ENCODE measurements at places on chromosomes 5 and 9.

DNA sequence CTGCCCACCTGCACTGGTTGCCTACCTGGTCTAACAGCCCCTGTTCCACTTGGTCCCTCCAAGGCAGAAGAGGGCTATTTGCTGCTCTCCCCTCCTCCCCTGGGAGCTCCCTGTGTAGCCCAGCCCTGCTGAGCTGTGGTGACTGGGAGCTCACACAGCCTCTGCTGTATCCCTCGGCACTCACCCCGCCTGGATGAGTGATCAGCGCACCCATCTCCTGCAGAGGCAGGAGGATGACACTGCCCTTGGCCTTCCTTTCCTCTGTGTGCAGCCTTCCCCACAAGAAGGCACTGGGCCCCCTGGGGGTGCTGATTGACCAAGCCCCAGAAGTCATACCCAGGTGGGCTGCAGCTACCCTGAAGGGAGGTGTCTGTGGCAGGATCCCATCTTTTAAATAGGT is 134.2 kb downstream of the ADAMTS2 start:
- no peak for DNase-seq
- H3K36me3 ChIP-seq, result no peaks in the 10 kb centered on the region
- no peak overlapping the region for H3K27ac ChIP-seq
- no peak overlapping the region for H3K4me3 ChIP-seq
- H3K27me3 ChIP-seq, result no peaks in the 10 kb centered on the region

- peaks cover 20% of the 10 kb centered on the region for H3K4me1 ChIP-seq
- DNase-seq, result no peak
- no peak overlapping the region for H3K4me3 ChIP-seq
- peaks cover 31% of the 10 kb centered on the region for H3K27me3 ChIP-seq
- no peak overlapping the region for H3K27ac ChIP-seq
Observed at GRCh38 chr5:16784088-16784487, 152.0 kb downstream of the MYO10 start.

- H3K36me3 ChIP-seq, result peaks cover 21% of the 10 kb centered on the region
- no peak overlapping the region for H3K27ac ChIP-seq
- H3K27me3 ChIP-seq, result no peaks in the 10 kb centered on the region
- no peak overlapping the region for H3K4me3 ChIP-seq
- peaks cover 57% of the 10 kb centered on the region for H3K4me1 ChIP-seq
Observed at GRCh38 chr5:59007460-59008063, 424.7 kb downstream of the RAB3C start.

GRCh38 chr5:160438316-160439204 is 16.9 kb downstream of the PTTG1 start:
- DNase-seq, result peak; percentile 71
- H3K27me3 ChIP-seq, result no peaks in the 10 kb centered on the region
- peaks cover 34% of the 10 kb centered on the region for H3K4me1 ChIP-seq
- peak overlapping the region; percentile 80 for H3K4me3 ChIP-seq

GRCh38 chr5:159905496-159905895 is 10.8 kb upstream of the ADRA1B start:
- H3K4me3 ChIP-seq, result no peak overlapping the region
- H3K27ac ChIP-seq, result no peak overlapping the region
- no peaks in the 10 kb centered on the region for H3K36me3 ChIP-seq
- H3K27me3 ChIP-seq, result peaks cover 23% of the 10 kb centered on the region
- no peak for DNase-seq
- no peaks in the 10 kb centered on the region for H3K4me1 ChIP-seq

DNA sequence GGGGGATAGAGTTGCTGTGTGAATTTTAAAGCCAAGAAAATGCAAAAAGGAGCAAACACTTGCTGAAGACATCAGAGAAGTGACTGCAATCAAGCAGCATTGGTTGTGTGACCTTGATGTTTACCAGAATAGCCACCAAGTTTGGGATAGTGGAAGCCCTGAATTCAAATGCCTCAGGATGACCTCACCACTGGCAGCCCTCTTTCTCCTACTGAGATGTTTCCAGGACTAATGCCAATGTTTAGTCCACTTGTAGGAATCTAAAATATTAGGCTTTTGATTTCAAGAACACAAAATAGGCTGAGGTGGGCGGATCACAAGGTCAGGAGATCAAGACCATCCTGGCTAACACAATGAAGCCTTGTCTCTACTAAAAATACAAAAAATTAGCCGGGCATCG is 112.2 kb upstream of the NUDT12 start:
- no peak overlapping the region for H3K4me3 ChIP-seq
- H3K4me1 ChIP-seq, result no peaks in the 10 kb centered on the region
- H3K27me3 ChIP-seq, result no peaks in the 10 kb centered on the region

- H3K27me3 ChIP-seq, result peaks cover 2% of the 10 kb centered on the region
- H3K27ac ChIP-seq, result no peak overlapping the region
- DNase-seq, result peak; percentile 31
- H3K4me3 ChIP-seq, result no peak overlapping the region
Observed at GRCh38 chr9:125255781-125256391, 5.7 kb upstream of the GAPVD1 start.

DNA sequence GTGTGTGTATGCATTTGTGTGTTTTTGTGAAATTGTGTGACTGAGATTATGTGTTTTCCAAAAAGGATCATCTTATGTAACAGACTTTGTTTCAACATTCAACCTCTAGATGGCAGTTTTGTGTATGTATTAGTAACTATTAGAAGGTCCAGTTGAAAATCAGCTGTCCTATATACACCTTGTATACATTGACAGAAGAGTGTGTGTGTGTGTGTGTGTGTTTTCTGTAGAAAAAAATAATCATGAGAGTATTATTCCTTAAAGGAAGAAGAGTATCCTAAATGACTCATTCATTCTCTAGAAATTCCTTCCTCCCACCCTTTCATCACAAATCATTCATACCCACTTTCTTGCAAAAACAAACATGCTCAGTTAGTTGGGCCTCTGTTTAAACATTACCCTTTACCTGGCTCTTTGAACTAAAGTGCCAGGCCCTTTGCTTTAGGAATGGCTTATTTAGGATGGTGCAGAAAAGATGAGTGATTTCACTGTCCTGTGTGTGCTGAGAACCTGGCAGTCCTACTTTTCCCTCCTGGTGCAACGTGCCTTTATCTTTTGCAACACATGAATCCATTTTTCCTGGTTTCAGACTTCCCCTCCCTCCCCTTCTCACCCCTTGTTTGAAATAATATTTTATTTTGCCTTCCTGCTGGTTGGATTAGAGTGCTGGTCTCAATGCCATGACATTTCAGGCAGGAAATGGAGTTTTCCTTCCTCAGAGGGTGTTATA is 152.2 kb downstream of the ARHGAP26 start:
- no peak overlapping the region for H3K27ac ChIP-seq
- peaks cover 28% of the 10 kb centered on the region for H3K4me1 ChIP-seq
- DNase-seq, result no peak
- no peak overlapping the region for H3K4me3 ChIP-seq
- no peaks in the 10 kb centered on the region for H3K27me3 ChIP-seq

- DNase-seq, result peak; percentile 69
- H3K4me1 ChIP-seq, result peaks cover 28% of the 10 kb centered on the region
- no peaks in the 10 kb centered on the region for H3K27me3 ChIP-seq
- H3K27ac ChIP-seq, result no peak overlapping the region
Observed at GRCh38 chr5:132747616-132748440, 602 bp downstream of the CCNI2 start.

DNA sequence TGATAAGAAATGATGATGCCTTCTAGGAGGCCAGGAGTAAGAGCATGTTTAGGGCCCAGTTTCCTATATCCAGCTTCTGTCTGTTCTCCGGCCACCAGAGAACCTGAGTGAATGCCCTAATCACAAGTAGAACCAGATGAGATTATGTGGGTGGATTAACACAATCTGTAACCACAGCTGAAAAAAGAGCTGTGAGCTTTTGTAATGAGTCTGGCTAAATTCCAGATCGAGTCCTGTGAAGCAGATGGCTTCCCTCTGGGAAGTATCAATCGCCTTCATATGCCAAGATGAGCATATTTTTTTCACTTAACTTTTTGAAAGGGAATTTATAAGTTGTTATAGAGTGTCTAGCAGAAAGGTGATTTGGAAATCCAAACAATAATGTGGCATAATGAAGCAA is 99.8 kb downstream of the NNT start:
- no peak overlapping the region for H3K4me3 ChIP-seq
- no peak for DNase-seq
- H3K4me1 ChIP-seq, result no peaks in the 10 kb centered on the region
- H3K36me3 ChIP-seq, result peaks cover 50% of the 10 kb centered on the region
- H3K27ac ChIP-seq, result no peak overlapping the region
- no peaks in the 10 kb centered on the region for H3K27me3 ChIP-seq

GRCh38 chr9:108582726-108583125 is 273.1 kb downstream of the ACTL7B start:
- H3K27me3 ChIP-seq, result no peaks in the 10 kb centered on the region
- no peak for DNase-seq
- H3K4me1 ChIP-seq, result no peaks in the 10 kb centered on the region

DNA sequence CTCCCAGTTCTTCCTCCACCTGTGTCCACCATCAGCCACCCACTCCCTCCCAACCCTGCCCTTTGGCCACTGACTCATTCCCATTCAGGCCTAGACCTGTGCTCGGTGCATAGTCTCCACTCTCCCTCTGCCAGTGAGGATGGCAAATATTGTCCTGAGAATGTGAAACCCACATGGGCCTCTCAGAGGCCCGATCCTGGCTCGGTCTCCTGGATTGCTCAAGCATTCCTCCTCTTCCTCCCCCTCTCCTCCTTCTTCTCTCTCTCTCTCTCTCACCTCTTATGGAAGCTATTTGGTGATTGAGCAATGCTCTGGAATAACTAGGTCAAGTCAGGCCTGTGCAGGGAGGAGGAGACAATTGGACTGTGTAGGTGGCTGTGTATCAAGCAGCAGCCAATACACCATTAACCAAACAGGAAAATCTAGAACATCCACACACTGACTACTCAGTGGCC is 99.9 kb downstream of the KLF4 start:
- peaks cover 2% of the 10 kb centered on the region for H3K27me3 ChIP-seq
- H3K36me3 ChIP-seq, result no peaks in the 10 kb centered on the region
- H3K4me3 ChIP-seq, result no peak overlapping the region
- no peak overlapping the region for H3K27ac ChIP-seq
- no peak for DNase-seq

Data from activated CD4-positive, alpha-beta memory T cell treated with anti-CD3 and anti-CD28 coated beads for 36 hours (primary cell).